ENCODE measurements at places on chromosomes 6 and 20.

DNA sequence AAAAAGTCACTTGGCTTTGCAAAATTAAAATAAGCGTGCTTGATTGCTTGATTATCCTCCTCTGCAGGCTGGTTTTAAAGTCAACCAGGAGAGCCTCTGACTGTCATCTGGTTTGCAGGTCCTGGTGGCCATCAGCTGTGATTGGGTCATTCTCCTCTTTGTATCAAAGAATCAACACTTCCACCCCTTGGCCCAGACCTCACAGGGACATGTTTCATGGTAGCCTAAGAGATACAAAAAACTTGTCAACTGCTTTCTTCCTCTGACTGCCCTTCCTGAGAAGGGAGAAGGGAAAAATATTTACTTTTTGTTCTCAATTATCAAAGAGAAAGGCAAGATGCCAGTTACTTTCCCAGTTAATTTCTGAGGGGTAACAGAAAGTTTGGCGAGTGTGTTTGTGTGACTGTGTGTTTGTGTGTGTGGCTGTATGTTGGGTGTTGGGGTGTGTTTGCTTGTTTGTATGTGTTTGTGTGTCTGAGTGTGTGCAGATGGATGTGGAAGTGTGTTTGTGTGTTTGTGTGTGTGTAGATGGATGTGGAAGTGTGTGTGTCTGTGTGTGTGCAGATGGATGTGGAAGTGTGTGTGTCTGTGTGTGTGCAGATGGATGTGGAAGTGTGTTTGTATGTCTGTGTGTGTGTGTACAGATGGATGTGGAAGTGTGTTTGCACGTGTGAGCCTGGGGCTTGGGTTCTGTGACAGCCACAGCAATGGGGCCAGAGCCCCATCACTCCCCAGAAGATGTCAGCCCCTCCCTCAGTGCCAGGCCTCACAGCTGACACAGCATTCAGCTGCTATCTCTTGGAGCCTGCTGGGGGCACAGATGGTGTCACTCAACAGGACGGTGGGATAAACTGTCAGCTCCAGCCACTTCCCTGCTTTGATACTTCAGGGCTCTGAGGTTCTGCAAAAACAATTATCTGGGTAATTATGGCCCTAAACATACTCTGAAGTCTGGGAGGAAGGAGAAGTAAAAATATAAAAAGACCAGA, 98.6 kb upstream of the RNF24 start:
- DNase-seq = no peak

GRCh38 chr20:34397096-34397495, 34.0 kb downstream of the ITCH start:
- DNase-seq = no peak

DNA sequence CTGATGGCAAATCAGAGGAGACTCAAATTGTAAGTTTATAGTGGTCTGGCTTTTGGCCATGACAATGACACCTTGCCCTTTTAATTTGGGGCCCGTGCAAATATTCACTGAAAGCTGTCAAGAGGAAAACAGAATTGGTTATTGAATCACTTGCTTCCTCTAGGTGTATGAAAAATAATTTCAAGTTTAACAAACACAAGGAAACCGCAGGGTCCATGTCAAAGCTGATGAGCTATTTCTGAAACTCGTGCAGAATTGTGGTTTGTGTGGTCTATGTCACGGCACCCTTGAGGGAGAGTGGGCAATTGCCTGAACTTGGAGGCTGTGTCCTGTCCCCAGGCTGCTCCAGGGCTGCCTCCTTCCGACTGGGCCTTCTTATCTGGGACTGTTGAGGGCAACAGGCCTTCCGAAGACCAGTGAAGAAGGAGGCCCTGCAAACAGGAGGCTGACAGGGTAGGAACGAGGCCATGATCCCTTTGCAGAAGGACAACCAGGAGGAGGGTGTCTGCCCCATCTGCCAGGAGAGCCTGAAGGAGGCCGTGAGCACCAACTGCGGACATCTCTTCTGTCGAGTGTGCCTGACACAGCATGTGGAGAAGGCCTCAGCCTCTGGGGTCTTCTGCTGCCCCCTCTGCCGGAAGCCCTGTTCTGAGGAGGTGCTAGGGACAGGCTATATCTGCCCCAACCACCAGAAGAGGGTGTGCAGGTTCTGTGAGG, 788 bp downstream of the TRIM40 start:
- no peak for DNase-seq

GRCh38 chr6:40845553-40845952, 193.5 kb downstream of the UNC5CL start:
- peak; percentile 62 for DNase-seq

DNA sequence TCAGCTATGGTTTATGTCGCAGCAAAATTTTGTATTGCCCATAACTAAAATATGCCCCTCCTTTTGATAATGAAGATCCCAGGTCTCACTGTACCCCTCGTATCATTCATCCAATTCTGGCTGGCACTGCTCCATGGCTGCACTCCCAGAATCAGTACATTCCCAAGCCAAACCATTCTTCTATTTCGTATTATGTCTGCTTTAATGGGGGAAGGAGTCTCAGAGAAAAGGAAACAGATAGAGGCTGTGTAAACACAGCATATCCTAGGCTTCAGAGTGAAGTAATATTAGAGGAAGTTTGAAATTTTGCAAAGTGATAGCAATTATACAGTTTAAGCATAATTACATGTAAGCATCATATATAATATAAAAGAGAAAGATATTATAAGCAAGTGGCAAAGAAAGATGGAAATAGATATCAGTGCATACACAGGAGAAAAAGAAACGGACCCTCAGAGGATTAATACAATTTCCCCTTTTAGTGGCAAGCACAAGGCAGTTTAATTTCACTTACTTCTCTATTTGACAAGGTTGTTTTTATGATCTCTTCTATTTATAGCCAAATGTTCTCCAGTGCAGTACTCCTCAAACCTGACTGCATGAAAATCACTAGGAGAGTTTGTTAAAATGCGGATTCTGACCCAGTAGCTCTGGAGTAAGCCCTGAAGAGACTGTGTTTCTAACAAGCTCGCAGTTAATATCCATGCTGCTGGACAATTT, 56.5 kb upstream of the TENT5A start:
- peak; percentile 53 for DNase-seq

GRCh38 chr6:28988536-28989311, 16.4 kb downstream of the ZNF311 start:
- peak; percentile 66 for DNase-seq

GRCh38 chr6:36715469-36715868, 17.8 kb downstream of the RAB44 start:
- no peak for DNase-seq

DNA sequence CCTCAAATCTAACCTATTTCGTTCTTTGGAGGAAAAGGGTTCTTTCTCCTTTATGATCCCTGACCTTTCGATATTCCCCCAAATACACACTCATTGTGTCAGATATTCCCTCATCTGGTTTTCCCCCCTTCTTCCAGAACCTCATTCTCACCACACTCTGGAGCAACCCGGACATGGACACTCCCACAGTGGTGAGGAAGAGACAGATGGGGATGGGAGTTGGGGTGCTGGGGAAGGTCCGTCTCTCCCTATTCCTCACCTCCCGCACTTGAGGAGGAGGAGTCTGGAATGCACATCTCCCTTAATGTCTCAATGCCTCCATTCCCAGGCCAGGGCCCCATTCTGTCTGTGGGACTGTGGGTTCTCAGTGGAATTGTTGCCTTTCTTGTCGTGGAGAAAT, 1.3 kb downstream of the SLC39A7 start:
- no peak for DNase-seq

GRCh38 chr6:44735630-44735963, 348.1 kb downstream of the CDC5L start:
- DNase-seq = no peak

DNA sequence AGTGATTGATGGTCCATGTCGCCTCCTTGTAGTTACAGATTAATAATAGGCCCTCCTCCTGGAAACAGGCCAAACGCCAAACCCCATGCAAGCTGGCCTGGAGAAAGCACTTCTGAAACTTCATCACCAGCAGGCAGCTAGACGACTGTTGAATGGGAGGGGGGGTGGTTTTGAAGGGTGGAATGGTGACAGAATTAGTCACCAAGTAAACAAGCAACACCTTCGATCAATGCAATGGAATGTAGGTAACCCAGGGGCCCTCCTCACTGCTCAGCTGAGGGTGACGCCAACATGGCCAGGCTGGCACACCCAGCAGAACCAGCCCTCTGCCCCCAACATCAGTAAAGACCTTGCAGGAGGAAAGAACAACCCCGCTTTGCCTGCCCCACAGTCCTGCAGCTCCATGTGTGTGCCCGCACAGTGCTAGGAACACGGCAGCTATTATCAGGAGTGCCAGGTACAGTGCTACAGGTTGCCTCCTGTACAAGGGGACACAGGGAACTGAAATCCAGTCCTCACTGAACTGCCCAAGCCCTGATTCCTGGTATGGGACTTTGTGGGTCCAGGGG, 2.7 kb downstream of the BCAS1 start:
- no peak for DNase-seq

DNA sequence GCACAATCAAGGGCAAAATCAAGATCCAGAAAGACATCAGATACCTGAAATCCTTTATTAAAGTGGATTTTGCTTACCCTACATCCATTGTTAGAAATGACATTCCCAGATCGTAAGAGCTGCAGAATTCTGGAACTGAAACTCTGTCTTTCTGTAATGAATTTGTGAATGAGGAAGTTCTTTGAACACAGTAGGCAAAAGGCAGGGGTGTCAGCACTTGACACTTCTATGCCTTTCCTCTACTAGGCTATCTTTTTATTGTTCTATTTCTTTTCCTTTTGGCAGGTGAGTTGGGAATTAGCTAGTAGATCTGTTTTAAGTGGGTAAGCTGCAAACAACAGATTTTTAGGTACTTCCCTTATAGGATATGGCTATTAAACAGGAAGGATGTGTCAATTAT, 126.3 kb downstream of the CARMIL1 start:
- DNase-seq = no peak

- peak; percentile 43 for DNase-seq
Observed at GRCh38 chr6:41371992-41372831, 36.8 kb downstream of the NCR2 start.

Data from right cardiac atrium (tissue), 5 donors.